Stimulated activated CD8-positive, alpha-beta memory T cell treated with anti-CD3 and anti-CD28 coated beads, Interleukin-4, amount 100 ng/mL, for 48 hours (primary cell): ENCODE measurements at places on chromosomes 12 and 14.

- no peak for DNase-seq
These were observed 84.3 kb upstream of the ANO2 start for GRCh38 chr12:6029401-6029800.

GRCh38 chr14:105193916-105194782 is 13.0 kb upstream of the NUDT14 start:
- peak; percentile 55 for DNase-seq

DNA sequence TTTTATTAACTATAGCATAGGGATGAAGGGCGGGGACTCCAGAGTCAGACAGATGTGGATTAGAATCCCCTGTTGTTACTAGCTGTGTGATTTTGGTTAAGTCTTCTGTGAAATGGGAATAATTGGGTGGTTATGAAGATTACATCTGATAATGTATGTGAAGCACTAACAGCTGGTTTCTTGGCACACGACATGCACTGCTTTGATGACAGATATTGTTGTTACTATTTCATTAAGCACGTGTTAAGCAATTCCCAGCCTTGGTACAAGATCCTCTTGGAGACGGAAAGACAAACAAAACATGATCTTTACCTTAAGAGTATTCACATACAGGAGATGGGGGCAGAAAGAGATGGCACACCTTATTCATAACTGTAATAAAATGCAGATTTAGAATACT is 7.9 kb downstream of the PPFIBP1 start:
- DNase-seq = no peak

GRCh38 chr14:91392623-91393303 is 24.9 kb downstream of the CCDC88C start:
- no peak for DNase-seq

GRCh38 chr14:100612986-100613385 is 25.8 kb upstream of the BEGAIN start:
- DNase-seq = no peak

DNA sequence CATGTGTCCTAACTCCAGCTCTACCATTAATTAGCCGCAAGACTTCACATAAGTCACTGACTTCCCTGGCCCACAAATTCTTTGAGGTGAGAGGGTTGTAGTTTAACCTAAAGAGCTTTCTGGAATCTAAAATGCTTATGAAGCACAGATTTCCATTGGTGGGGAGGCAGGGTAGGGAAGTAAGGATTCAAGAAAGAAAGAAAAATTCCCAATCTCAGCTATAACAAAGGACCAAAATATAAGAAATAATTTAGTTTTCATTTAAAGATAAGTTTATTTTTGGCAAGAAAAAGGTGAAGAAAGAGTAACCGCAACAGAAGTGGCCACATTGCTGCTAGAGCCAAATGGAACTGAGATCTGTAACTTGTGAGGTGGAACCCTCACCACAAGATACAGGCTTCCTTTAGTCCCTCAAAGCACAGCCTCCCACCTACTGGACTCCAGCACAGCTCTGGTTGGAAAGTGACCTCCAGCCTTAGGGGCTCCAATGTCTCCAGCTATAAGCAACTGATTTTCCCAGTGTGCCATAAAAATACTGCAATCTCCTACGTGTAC is 23.6 kb downstream of the DAD1 start:
- no peak for DNase-seq

DNA sequence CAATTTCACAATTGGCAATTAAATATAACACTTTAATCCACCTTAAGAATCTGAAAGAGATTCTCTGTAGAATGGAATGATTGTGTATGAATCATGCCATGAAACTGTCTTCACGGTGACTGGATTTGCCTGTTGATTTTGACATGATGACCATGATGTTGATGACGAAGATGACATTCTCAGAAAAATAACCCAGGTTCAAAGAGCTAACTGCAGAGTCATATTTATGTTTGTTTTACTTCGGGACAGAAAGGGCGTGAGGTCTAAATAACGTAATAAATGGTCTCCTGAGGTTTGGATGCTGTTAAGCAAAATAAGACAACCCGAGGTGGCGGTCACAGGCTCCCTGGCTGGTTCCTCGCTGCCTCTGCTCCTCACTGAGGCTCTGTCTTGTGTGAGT is 532.0 kb downstream of the TMEM121 start:
- DNase-seq = no peak

DNA sequence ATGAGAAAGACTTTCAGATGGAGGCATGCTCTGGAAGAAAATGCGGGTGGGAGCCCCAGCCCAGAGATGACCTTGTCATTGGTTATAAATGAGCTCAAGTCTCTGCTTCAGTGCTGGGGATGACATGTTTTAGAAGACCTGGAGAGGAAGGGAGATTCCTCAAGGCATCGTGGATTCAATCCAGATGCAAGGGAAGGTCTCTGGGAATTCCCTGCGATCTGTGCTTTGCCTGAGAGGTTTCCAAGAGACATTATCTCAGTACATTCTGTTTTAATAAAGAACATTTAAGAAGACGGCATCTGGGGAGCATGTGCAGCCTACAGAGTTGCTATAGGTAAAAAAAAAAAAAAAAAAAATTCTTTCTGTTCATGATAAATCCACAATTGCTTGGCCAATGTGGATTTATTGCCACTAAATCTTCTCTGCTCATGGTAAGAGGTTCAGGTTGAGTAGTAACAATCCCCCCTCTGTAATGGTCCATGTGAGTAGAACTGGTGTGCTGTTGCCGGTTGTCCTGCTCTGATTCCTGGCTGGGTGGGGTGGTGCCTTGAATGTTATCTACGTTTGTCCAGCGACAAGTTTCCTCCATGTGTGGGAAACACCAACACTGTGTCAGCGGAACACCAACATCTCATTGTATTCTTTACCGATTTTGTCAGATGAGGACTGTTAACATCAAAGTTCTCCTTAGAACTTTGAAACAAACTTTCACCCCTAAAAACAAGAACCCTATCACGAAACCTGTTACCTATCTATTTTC is 230.0 kb downstream of the MSRB3 start:
- no peak for DNase-seq

GRCh38 chr12:121767525-121768016 is 25.9 kb downstream of the RHOF start:
- no peak for DNase-seq

DNA sequence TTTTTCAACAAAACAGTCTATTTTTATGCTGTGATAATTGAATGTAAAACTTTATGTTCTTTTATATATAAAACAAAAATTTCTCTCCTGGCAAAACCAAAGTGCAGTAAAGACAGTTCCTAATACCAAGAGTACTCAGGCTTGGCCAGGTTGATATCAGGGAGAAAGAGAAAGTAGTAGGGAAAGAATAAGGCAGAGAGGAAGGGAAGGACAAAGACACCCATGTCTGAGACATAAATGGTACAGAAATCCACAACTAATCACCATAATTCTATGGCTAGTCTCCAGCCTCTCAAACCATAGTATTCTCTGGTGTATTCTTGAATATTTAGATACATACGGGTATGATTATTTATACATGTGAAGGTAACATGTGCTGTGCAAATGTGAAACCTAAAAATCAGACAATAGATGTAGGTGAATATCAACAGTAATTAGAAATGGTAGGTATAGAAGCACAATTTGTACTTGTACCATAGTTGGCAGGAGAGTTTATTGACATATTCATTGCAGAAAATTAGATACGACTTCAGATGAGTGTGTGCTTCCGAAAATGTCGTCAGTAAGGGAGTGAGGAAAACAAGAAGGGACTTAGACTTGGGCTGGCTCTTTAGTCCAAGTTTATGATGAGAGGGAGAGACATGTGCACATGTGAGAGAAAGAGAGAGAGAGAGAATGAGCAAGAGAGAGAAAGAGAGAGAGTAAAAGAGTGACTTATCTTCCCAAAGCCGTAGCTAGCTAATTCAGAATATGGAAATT is 230.8 kb upstream of the NPAS3 start:
- no peak for DNase-seq

DNA sequence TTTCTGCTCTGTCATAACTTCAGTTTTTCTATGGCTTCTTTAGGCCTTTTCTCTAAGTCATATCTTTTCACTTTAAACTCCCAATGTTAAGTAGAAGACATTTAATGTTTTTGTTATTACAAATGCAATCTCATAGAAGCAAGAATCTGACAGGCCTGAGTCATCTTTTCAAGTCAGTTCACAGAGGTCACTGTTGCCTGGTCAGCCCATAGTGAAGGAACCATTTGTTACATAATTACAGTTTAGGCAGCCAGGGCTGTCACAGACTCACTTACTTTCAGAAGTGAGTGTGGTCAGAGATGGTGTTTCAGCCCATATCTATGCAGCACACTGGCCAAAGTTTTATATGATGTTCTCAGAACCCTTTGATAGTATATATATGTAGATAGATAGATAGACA is 46.5 kb downstream of the CCER1 start:
- no peak for DNase-seq

DNA sequence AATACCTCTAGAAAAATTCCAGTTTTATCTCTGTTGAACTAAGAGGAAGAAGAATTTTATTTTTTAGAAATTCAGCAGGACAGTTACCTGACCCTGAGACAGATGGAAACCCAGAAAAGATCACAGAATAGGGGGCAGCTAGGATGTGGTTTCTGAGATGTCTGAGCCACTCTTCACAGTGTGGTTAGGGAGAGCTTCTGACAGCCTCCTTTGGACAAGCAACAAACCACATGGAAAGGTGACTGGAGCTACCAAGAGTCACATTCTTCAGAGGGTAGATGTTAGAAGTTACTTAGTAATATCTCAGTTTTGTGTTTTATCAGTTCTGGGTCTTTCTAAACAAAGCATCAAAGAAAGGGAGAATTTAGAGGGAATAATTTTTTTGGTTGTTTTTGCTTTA is 117.3 kb upstream of the NAP1L1 start:
- no peak for DNase-seq

DNA sequence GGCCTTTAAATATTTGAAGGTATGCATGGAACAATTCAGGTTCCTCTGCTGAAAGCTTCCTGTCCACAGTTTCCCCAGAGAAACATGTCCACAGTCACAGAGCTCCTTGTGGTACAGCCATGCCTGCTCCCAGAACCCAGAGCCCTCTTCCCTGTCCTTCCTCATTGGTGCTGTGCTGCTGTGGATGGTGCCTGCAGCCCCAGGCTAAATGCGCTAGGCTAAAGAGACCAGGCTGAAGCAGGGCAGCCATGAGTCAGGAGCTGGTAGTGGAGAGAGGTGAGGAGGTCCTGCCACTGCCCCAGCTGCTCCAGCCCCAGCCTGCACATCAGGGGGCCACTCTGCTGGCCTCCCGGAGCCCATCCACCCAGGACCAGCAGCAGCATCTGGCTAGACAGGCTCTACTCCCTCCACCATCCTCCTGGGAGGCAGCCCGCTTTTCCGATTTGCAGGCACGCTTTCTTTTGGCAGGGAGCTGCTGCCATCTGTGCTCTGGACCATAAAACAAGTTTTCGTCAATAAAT is 65.4 kb upstream of the DDX11 start:
- no peak for DNase-seq
